ENCODE measurements at places on chromosomes 4 and X.

DNA sequence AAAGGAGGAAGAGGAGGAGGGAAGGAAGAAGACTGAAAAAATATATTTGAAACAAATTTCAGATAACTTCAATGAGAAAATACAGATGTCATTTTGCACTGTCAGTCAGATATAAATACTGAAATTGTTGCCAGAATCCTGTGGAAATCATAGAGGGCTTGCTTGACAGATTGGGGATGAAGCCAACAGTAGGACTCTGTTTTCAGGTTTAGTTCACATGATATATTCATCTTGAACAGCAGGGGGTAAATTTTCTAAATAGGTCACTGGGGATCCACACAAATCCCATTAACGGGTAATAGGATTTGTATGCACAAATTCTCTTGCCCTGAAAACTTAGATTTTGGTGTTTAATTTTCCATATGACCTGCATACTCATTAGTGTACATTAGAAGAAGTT, 103.3 kb upstream of the PCDH18 start:
- DNase-seq = no peak

DNA sequence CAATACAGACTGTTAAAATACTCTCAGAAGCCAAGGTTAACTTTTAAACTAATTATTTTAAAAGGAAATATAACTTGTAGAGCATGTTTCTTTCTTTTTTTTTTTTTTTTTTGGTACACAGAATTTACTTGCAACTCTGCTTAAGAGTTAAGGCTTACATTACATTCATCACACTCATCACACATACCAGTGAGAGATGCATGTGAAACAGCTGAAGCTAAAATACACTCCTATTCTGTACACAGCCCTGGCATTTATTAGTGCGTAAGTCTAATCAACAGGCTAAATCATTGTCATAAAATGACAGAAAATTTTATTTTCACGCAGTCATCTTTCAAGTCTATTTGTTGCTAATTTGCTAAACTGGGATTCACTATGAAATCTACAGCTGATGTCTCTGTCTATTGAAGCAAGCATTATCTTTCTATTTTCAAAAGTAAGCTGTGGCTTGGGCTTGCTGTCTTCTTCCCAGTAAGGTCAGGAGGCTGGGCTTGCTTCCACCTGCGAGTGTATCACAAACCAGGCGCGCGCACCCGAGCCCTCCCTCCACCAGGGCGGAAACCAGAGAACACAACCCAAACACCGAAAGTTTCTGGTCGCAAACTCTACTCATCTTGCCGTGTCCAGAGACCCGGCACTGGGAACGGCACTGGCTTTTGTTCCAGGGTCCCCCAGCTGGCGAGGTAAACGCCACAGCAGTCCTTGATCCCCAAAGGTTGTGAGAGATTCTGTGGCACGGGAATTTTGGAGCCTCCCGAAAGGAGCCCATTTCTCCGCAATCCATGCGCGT, 3.9 kb downstream of the MAML3 start:
- peak; percentile 44 for DNase-seq

- DNase-seq = peak; percentile 18
Observed at GRCh38 chr4:6984612-6985425, 58.4 kb upstream of the TADA2B start.

- no peak for DNase-seq
Observed at GRCh38 chr4:77201857-77202256, 44.9 kb downstream of the CCNG2 start.

GRCh38 chr4:66564901-66565651, 894.8 kb upstream of the EPHA5 start:
- no peak for DNase-seq

GRCh38 chr4:22607382-22607781, 85.4 kb upstream of the GBA3 start:
- peak; percentile 2 for DNase-seq

- DNase-seq = no peak
Observed at GRCh38 chr4:93771640-93772411, 56.7 kb upstream of the ATOH1 start.

DNA sequence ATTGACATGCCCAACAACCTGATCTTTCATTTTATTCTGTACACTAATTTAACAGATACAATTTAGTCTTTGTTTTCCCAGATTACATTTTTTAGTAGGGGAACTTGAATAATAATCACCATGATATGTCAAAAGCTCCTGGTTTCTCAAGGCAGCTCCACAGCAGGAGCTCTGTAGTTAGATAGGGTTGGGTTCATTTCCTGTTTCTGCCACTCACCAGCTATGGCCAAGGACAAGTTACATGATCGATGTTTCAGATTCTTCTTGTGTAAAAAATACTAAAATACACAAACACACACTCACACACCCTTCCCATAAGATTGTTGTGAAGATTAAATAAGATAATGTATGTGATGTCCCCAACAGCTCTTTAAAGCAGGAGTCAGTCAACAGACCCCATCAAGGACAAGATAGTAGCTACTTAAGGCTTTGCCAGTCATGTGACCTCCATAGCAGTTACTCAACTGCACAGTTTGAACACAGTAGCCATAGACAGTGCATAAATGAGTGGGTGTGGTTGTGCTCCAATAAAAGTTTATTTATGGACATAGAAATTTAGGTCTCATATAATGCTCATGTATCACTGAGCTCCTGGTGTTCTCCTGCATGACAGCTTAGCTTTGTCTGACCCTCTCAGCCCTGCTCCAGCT, 18.4 kb downstream of the GUCY1A1 start:
- no peak for DNase-seq

- no peak for DNase-seq
Observed at GRCh38 chr4:152810715-152811287, 31.0 kb downstream of the ARFIP1 start.

DNA sequence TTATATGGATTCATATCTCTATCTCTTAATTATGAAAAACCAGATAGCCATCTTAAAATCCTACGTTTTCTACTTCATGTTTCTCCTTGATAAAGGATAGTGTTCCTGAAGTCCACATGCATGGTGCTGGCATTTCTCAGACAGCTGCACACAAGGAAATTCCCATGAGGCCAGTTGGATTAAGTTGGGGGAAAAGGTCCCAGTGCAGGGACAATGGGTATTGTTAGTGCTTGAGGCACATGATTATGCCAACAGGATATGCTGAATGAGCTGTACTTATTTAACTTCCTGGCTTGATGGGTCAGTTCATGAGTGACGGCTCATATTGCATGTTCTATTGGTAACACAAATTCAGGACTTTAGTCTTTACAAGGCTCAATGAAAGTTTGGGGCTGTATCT, 913.9 kb upstream of the NDST4 start:
- no peak for DNase-seq

DNA sequence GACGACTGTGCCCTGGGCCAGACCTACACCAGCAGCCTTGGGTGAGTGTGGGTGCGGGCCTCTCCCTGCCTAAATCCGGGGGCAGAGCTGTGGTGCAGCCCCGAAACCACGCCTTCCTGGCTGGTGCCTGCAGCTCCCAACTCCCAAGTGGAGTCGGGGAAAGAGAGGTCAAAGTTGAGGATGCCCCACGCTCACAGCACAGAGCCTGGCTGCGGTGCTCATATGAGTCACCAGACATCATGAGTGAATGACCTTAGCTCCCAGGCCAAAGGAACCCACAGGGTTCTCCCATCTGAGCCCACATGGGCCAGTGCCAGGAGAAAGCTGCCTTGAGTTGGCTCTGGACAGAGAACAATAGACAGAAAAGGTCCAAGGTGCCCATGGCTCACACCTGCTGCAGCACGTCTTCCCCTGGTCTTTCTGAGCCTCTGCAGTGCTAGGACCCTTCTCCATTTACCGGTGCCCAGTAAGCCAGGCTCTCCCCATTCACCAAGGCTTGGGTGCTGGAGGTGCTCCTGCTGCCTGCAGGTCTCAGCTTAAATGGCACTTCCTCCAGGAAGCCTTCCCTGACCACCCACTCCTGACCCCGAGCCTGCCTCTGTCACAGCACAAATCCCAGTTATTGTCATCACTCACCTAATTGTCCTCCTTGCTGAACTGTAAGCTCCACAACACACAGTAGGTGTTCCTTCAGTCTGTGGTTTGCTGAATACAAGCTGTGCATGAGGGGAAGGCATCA, 224.2 kb downstream of the AFAP1 start:
- DNase-seq = no peak

DNA sequence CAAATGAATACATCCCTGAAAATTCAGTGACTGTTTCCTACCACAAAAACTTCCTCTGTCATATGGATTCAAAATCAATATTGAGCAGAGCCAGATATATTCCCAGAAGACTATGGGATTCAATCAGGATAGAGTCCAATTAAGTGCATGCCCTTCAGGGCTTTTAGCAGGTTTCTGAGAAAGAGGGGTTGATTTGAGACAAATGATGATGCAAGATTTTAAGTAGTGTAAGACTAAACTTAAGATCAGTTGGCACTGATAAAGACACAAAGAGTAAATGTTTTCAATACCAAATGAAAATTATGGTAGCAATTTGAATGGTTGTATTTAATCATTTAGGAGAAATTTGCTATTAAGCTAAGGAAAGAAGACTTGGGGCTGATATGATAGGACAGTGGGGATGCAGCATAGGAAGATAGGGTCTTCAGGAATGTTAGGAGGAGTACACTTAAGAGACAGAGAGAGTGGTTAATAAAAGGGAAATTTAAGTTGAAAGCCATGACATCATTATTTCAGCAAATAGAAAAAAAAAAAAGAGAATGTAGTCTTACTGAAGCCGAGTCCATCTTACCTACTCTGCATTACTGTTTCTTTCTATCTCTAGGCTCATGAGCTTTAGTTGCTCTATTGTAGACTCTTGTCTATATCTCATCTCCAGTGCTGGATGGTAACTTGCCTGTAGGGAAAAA, 32.0 kb upstream of the XK start:
- peak; percentile 52 for DNase-seq

DNA sequence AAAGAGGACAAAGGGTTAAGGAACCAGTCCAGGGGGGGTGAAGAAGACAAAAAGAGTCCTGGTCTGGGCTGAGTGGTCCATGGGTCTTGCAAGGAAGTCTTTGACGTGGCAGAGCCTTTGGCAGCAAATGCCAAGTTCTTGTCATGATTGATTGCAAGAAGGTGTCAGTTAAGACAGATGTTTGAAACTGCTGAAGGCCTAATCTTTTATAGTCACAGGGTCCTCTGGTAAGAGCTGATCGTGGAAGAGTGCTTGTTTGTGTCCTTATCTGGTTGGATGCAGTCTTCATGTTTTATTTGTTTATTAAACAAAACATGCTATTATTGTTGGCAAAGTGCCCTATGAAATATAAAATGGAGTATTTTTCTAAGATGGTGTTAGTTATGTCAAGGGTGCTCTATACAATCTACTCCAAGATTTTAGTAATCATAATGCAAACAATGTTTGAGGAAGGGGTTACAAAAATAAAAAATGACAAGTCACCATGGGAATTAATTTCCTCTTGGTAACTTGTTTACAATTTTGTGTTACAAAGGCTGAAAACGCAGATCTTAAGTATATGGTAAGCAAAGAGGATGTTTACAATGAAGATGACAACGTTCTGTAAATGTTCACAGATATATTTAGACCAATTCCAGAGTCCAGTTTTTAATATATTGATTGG, 85.9 kb downstream of the MAGED4 start:
- peak; percentile 88 for DNase-seq

- peak; percentile 82 for DNase-seq
Observed at GRCh38 chr4:183503497-183504063, 1.3 kb upstream of the ING2 start.

DNA sequence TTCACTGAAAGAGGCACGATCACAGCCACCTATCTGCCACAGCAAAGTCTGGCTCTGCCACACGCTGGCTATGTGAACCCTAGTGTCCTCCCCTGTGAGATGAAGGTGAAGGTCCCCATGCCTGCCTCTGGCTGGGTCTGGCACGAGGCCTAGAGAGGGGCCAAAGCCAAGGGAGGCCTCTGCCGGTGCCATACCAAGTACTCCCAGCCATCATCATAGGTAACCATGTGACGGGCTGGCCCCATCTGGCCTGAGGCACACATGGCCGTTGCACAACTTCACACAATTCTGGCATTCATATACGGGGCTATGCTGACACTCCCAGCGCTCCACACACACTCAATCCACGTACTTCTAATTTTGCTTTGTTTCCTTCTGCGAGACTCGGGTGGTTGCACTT, 15.3 kb downstream of the NOP14 start:
- DNase-seq = no peak

- no peak for DNase-seq
Observed at GRCh38 chr4:23882976-23883531, 6.8 kb downstream of the PPARGC1A start.

DNA sequence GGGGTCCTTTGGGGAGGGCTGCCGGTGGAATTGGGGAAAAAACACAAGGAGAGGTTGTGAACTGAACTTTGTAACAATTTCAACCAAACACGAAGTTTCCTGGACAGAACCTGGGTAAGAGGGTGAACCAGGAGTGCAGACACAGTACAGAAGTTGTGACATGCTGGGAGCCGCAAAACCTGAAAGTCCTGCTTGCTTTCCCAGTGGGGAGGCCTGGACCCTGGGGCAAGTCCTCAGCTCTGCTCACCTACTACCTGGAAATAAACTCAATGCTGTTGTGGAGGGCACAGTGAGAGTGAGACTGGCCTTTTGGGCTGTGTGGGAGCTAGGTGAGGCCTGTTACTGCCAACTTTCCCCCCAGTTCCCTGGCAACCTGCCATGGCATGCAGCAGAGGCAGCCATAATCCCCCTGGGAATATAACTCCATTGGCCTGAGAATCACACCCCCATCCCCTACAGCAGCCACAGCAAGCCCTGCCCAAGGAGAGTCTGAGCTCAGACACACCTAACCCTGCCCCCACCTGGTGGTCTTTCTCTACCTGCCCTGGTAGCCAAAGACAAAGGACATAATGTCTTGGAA, 162.8 kb downstream of the THOC2 start:
- no peak for DNase-seq

DNA sequence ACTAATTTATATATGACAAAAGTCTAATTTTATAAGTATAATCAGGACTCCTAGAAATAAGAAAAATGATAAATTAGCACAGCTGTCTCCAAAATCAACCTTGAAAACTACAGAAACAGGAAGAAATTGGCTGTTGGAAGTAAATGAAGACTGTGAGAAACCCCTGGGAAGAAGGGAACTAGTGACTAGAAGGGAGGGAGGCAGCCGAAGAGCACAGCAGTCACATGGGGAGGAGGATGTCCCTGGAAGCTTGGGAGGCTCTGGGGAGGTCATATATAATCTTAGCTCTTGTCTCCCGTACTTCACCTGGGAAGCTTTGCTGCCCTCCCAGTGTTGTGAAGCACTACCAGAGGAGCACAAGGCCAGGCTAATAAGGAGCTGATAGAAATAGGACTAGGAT, 8.9 kb upstream of the TMA16 start:
- DNase-seq = no peak

- no peak for DNase-seq
Observed at GRCh38 chr4:148420397-148420796, 21.8 kb downstream of the NR3C2 start.

GRCh38 chrX:31545726-31546125, 473.9 kb upstream of the FTHL17 start:
- no peak for DNase-seq

GRCh38 chr4:149166876-149167275, 648.8 kb downstream of the IQCM start:
- no peak for DNase-seq
